ENCODE measurements at places on chromosomes 3 and 15.

- no peak for DNase-seq
Observed at GRCh38 chr3:43346978-43347749, 60.8 kb downstream of the SNRK start.

DNA sequence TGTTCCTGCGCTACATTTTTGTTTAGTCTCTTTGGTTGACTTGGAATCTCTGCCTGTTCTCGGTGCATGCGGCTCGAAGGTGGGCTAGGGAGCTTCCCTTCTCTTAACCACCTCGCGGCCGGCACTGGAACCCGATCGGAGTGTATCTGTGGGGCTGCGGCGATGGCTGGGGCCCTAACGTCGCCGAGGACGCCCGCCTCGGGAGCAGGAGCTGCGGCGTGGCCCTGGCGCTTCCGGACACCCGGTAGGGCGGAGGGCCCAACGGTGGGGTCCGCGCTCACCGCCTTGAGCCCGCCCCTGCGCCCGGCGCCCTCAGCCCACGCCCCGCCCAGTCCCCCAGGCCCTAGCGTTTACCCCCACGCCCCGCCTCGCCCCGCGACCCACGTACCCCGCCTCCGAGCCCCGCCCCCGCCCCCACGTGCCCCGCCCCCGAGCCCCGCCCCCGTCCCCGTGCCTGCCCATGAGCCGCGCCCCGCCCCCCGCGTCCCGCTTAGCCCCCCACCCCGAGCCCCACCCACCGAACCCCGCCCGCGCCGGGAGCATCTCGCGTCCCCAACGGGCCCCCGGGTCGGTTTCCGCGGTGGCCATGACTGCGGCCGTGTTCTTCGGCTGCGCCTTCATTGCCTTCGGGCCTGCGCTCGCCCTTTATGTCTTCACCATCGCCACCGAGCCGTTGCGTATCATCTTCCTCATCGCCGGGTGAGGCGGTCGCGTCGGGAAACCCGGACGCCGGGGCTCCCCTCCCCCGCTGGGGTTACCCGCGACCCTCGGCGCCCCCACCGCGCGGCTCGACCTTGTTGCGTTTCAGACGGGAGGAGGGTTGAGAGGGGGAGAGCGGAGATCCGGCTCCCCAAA, at the start of gene APH1B:
APH1B (plus strand) TSS at position 568 of the 855 bp plus-strand sequence; CDS start at position 587, 19 bp downstream.
- peak; percentile 72 for DNase-seq

- no peak for DNase-seq
Observed at GRCh38 chr3:17580901-17581300, 161.5 kb downstream of the TBC1D5 start.

GRCh38 chr3:50238549-50239026, 2.6 kb downstream of the GNAI2 start:
- no peak for DNase-seq

DNA sequence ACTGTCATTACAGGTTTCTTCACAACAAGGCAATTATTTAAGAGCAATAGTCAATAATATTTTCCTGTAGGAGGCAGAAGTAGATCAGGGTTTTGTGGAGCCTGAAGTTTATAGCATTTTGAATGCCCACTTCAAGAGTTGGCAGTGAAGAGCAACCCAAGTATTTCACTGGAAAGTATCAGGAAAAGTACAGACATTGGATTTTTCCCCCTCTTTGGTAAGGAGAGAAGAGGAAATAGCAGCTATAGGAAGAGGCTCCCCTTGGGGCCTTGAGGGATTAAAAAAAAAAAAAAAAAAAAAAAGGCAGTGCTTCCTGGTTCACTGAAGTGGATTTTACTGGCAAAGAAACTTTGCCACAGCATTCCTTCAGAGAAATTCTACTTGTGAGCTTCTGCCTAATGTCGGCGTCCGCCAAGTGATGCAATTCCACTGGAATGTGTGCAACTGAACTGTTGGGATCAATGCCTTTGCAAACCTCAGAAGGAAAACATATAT, 5.7 kb upstream of the CNTN6 start:
- DNase-seq, result no peak

GRCh38 chr3:128279601-128279880, 126.3 kb downstream of the EEFSEC start:
- DNase-seq, result no peak

GRCh38 chr3:49553324-49553691, 969 bp upstream of the BSN start:
- DNase-seq, result no peak

DNA sequence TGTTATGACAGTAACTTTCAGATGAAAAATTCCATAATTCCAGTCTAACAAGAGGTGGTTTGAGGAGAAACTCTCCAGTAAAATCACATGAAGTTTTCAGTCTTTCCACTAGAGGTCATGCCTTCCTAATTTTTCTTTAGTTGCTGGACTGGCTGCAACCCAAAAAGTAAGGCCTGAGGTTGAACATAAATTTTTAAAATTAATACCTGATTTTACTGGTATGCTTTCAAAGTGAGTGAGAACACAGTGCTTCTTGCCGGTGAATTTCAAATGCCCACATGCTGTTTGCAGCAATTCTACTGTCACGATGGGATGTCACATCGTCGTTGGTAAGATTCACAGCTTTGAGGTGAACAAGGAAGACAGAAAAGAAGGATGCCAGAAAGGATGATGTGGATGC, 89.0 kb upstream of the FGF12 start:
- DNase-seq, result no peak

GRCh38 chr3:10941972-10942371, 50.6 kb upstream of the SLC6A1 start:
- DNase-seq, result no peak

- DNase-seq, result peak; percentile 16
Observed at GRCh38 chr3:25910997-25911396, 121.1 kb downstream of the OXSM start.

- DNase-seq, result no peak
Observed at GRCh38 chr3:9949115-9949514, 3.1 kb downstream of the PRRT3 start.

GRCh38 chr3:79968418-79968817, 200.6 kb upstream of the ROBO1 start:
- no peak for DNase-seq

DNA sequence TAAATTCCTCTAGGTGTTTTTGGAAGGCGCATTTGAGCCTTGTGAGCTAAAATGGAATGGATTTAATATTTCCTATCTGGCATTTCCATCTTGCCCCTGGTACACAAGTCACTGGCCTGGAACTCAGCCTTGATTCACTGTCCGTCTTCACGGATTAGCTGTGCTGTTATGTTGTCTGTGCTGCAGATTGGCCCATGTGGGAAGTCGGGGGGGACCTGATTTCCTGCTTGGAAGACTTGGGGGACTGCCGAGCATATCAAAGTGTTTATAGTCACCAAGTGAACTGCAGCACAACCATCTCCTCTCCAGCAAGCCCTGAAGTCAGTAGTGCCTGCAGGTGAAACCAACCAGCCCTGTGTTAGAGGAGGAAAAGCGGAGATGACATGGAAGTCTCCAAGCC, 12.2 kb downstream of the GHRL start:
- DNase-seq, result no peak
